ENCODE measurements at places on chromosomes 12 and 14.

DNA sequence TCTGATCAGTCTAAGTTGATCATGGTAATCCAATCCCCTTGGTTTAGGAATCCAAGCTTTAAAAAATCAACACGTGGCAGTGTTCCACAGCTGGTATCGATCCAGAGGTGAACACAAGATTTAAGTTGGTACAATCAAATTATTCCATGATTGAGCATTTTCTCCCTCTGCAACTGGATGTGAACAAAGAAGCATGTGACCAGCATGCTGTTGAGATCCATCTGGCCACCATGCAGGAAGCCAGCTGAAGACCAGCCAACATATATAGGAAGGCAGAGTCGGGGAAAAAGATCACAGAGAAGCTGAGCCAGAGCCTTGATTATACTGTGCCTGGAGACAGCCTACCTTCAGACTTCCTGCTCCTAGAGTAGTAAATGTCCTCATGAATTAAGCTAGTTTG is 158.3 kb downstream of the SEC23A start:
- DNase-seq = no peak

- DNase-seq = no peak
Observed at GRCh38 chr14:30227436-30227835, 299.8 kb upstream of the PRKD1 start.

- no peak for DNase-seq
Observed at GRCh38 chr12:89448951-89449371, 75.6 kb downstream of the GALNT4 start.

- DNase-seq = no peak
Observed at GRCh38 chr14:23433457-23433856, 2.0 kb downstream of the MYH7 start.

DNA sequence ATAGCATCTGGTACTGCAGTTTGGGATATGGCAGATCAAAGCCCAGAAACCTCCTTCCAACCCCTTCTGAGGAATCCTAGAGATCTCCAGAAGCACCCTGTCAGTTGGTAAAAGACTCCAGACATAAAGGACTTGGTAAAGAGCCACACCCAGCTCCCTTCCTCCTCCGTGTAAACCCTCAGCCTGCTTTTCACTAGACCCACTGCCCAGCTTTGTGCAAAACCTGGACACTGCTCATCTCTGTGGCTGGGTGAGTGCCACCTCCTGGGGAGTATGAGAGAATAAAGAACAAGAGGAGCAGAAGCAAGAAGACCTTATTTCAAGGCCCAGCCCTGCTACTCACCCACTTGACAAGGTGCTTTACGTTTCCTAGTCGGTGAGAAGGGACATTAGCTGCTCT is 33.0 kb downstream of the ANO2 start:
- no peak for DNase-seq

DNA sequence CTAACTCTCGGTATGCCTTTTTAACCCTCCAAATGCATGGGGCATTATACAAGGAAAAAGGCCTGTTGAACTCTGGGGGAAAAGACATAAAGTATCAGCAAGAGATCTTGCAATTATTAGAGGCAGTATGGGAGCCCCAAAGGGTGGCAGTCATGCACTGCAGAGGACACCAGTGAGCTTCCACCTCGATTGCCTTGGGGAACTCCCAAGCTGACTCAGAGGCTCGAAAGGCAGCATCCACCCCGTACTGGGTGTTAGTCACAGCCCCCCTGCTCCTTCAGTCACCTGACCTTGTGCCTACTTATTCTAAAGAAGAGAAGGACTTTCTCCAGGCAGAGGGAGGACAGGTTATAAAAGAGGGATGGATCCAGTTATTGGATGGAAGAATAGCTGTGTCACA is 781.4 kb upstream of the TMEM132C start:
- DNase-seq = no peak

DNA sequence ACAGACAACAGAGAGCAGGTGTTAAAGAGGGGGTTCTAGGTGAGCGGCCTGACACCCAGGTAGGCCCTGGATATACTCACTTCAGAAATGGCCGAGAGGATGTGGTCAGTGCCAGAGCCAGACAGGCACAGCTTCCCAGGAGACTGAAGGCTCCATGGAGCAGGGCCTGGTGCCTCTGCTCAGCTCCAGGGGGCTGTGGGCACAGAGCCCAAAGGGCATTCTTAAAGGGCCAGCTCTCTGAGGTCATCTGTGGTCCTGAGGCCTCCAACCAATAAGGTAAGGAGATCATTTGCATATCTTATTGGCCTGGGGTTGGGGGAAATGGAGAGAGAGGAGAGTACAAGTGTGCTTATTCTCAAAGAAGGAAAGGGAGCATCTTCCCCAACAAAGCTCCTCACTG is 9.7 kb upstream of the PCK2 start:
- DNase-seq = no peak

DNA sequence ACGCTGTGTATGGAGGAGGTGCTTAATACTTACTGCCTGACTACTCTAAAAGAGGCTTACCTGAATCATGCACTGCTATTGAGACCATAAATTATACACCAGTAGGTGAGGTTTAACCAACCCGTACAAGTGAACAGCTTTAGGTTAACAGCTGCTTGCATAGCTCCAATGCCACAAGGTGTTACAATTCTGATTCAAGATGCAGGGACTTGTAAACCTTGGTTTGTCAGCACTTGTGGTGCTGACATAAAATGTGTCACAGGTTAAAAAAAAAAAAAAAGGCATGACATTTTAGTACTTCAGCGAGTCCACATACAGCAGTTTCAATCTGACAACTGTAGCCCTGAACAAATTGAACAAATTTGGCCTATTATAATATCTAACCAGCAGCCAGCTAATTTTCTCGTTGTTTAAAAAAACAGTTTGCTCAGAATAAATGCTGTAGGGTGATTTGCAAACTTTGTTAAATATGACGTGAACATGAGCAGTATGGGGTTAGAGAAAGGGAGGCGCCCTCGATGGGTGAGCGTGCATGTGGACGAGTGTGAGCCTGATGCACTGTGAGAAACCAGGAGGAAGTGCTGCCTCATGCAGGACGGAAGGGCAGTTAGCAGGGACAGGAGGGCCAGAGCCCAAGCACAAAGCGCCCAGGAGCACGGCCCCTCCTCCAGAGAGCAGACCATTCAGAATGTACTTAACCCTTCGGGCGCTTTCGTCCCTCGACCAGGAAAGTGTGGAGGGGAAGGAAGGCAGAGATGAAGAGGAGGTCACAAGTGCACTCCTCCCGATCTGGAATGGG is 44.7 kb downstream of the TCHP start:
- no peak for DNase-seq

DNA sequence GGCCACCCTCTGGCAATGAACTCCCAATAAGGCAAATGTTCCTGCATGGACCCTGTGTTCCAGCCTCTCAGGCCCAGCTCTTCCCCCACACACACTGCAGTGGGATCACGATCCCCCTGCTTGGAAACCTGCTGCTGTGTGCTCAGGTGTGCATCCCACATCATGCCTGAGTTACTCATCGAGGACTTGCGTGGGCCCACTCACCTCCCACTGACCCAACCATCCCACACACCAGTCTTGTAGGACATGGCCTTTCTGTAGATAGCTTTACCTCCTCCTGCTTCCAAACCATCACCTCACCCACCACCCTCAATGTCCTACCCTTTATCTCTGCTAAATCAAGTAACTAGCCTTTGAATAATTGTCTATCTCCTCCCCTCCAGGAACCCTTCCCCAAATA is 24.6 kb downstream of the NPC2 start:
- DNase-seq = no peak

GRCh38 chr12:59603754-59604153 is 7.9 kb downstream of the SLC16A7 start:
- DNase-seq = no peak

GRCh38 chr12:46892887-46893286 is 67.1 kb upstream of the SLC38A4 start:
- DNase-seq = no peak

GRCh38 chr12:70648831-70649230 is 11.6 kb upstream of the PTPRB start:
- no peak for DNase-seq

GRCh38 chr14:101122237-101123141 is 219.0 kb upstream of the RTL1 start:
- no peak for DNase-seq

DNA sequence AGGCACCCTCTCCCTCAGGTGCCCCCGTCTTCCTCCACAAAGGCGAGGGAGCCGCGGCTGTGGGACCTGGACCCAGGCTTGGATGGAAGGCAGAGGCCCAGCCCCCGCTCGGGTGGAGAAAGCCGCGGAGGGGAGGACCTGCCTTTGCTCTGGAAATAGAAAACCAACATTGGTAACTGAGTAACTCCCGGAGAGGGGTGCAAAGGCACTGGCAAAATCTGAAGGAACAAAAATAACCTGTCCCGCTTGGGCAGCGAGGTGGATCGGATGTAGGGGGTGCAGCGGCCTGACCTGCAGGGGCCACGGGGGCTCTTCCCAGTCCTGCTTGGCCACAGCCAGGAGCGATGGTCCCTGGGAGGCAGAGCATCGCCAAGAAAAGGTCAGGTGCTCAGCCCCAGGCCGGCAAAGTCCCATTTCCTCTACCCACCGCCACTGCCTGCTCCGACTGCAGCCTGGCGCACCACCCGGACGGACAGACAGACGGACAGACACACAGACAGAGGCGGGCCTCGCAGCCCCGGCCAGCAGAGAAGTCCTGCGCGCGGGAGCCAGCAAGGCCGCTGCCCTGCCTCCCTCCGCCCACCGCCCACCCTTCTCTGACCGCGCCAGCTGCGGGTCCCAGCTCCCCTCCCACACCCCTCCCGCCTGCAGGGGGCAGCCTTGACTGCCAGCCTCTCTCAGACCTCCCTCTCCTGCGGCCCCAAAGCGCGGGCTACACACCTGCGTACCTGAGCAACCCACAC is 21.4 kb upstream of the TMEM106C start:
- DNase-seq = no peak

- DNase-seq = no peak
Observed at GRCh38 chr12:49057888-49058287, 2.7 kb downstream of the KMT2D start.
